ENCODE measurements at places on chromosomes 1 and 21.

DNA sequence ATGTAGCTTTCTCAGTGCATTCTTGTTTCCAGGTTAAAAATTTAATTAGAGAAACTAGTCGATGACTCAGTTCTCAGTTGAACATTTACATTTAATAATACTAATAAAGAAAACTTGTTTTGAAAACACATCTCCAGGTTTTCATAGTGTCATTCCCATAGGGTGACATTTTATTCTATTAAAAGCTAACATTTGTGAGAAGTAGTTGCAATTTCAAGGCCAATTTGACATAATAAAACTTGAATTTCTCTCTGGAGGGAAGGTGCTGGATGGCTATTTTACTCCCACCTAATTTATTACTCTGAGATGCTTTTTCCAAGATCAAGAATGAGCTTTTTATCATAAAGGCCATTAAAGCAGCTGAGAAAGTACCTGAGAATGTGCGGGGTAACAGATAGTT lies 16.6 kb downstream of the HUNK start:
- DNase-seq: no peak

DNA sequence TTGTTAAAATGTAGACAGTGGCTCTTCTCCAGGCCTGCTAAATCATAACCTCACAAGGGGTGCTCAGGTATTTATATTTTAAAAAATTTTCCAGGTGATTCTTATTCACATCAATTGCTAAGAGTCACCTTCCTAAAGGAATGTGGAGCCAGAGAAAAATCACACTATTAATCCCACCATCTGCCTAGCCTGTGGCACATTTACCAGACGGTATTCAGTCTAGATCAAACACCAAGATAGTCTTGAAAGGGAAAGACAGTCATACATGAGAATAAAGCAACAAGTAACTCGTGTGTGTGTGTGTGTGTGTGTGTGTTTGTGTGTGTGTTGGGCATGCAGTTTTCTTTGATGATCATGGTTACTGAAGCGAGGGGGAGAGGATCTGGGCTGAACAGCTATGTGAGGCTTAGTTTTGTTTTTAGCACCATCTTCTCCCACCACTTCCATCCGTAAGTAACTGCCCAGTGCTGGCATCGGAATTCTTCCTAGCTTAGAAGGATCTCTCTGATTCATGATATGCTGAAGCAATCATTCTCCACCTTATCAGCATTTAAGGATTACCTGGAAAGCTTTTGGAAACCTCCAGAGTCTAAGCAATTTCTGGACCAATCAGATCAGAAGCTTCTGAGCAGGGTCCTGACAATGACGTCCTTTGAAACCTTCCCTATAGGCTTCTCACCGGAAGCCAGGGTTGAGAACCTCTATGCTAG lies 2.4 kb upstream of the DPT start:
- DNase-seq: no peak

- DNase-seq: no peak
Measured at GRCh38 chr1:14486401-14487201, 111.9 kb upstream of the KAZN start.

DNA sequence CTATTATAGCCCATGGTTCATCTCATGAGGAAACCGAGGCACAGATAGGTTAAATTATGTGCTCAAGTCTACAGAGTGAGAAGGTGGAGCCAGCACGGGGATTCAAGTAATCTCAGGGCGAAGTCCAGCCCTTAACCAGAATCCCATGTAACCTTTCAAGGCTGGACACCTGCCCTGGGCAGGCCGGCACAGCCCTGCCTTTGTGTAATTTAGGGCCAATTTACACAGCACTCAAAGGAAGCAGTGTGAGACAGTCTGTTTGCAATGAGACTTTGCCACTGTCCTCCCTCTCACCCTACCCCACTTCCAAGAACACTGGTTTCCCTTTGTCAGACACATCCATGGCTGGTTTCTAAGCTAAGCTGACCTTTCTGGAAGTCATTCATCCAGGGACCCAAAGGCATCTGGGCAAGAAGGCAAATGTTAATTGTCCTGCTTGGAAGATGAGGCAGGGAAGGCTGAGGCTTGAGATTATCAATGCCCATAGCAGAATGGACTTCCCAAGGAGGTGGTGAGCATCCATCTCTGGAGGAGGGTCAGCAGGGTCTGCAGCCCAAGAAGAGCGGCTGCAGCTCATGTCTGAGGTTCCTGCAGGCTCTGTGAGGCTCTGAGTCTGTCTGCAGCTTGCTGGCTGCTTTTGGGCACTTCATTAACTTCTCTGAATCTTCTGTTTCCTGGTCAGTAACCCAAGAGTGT lies 159.2 kb downstream of the TRABD2B start:
- DNase-seq: no peak

DNA sequence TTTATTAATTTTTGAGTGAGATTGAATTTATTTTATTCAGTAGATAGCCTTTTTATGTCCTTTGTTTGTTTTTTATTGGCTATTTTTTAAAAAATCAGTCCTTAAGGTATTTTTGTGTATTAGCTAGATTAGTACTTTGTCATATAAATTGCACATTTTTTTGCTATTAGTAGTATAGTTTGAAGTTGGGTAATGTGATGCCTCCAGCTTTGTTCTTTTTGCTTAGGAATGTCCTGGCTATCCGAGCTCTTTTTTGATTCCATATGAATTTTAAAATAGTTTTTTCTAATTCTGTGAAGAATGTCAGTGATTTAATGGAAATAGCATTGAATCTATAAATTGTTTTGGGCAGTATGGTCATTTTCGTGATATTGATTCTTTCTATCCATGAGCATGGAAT lies 80.4 kb downstream of the MAN1A2 start:
- DNase-seq: no peak

DNA sequence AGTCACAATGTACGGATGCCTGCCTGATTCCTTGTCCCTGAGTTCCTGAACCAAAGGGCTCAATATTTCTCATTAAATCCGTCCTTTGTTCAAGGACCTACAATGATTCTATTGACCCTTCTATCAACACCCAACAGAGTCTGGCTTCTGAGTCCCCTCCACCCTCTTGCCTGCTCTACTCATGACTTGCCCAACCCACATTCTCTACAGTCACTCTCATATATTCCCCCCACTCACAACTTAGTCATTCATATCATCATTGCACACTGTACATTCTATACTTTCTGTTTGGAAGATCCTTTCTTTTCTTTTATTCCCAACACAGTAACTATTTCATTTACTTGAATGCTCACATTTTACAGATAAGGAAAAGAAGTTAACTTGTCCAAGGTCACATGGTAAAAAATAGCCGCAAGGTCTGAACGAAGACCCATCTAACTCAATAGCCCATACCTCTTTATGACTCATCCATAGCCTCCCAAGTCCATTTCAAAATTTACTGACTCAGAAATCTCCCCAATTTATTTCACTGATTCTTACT lies 3.6 kb downstream of the OTUD7B start:
- no peak for DNase-seq

DNA sequence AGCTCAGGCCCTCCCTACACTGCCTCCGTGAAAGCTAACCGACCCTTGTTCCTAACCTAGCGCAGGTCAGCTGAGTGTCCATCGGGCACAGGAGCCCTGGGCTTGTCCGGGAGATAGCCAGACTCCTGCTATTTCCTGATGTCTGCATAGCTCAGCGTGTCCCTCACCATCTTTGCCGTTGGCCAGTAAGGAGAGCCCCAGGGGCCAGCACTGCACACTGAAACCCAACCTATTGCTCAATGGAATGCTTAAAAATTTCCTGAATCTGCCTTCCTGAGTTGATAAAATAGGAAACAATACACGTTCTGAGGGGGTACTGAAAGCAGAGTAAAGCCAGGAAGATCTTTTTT lies 2.2 kb downstream of the RUNX1 start:
- DNase-seq: peak; percentile 48

DNA sequence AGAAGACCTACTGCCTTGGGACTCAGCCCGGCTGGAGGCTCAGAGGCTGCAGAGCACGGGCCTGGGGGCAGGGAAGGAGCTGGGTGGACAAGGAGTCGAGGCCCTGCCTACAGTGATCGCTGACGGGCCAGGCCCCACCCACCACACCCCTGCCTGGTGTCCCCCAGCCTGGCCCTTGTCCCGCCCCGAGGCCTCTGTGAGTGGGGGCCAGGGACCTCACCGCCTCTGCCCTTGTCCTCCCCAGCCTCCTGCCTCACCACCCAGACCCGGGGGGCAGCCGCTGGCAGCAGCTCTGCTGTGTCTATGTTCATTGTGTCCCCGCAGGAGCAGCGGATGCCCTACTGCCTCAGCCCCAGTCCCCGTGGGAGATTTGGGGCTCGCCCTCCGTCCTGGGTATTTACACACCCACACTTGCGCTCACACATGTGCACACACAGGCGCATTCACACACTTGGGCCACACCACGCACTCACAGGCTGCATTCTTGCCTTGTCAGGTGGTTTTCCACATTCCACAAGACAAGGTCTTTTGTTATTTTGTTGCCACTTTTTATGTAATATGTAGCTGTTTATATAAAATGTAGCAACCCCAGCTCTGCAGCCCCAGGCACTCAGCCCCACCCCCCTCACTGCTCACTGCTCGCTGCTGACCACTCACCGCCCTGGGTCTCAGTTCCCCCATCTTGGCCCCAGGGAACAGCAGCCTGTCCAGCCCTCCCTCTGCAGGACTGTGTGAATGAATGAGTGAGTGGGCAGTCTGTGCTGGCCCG lies 7.3 kb downstream of the PFKL start:
- no peak for DNase-seq

DNA sequence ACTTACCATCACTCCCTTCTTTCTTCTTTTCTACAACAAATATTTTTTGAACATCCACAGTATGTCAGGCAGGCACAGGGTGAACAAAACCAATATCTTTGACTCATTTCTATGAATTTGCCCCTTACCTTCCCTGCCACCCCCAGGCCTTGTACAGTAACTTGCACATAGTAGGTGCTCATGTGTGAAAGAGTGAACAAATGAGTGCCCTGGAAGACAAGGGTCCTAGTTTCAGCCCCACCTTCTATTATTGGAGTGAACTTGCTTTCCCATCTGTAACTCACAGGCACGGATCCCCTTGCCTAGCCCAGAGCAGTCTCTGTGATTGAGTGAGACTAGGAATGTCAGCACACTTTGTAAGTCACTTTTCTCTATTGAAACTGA lies 12.8 kb downstream of the ZDHHC18 start:
- DNase-seq: no peak

DNA sequence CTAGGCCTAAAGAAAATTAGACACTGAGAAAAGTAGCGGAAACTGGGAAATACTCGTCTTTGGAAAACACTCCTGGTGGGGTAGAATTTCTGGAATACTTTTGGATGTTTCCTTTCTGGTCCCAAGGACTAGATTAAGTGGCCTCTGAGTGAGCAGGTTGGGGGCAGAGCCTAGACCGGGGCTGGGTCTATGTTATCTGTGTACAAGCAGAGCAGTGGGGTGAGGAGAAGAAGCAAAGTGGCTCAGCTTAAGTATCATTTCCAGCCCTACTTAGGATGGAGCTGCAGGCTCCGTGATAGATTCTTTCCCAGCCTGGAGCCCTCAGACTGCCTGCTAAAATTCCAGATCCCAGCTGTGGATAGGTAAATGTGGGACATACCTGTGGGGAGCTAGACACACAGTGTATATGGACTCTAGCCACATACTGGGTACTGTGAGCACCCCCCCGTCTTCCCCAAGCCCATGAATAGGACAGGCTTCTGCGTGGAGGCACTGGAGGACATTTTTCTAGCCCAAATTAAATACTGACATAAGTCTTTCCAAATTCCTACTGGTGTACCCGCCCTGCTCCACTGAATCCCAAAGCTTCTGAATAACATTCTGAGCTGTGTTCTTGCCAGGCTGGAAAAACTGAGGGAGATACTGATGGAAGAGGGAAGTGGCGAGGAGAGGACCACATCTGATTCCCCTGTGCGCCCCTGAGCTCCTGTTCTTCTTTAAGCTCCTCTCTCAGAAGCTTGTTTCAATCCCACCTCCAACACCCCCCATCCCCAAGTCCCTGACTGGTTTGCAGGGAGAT lies 6.8 kb downstream of the FMOD start:
- no peak for DNase-seq

DNA sequence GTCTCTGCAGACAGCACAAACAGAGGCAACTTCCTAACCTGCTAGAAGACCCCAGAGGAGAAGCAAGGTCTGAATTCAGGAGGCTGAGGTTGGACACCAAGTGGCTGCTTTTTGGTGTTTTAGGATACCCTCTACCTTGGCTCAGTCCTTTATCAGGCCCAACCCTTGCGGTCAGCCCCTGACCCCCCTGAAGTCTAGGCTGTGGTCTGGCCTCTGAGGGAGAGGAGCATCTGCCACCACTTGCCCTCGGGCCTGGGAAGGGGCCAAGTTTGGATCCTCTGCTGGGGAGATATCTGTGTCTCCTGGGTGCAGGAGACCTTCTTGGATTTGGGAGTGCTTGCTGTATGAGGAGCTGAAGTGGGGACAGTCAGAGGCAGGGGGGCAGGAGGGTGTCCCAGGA lies 21.0 kb downstream of the EDN2 start:
- DNase-seq: no peak

DNA sequence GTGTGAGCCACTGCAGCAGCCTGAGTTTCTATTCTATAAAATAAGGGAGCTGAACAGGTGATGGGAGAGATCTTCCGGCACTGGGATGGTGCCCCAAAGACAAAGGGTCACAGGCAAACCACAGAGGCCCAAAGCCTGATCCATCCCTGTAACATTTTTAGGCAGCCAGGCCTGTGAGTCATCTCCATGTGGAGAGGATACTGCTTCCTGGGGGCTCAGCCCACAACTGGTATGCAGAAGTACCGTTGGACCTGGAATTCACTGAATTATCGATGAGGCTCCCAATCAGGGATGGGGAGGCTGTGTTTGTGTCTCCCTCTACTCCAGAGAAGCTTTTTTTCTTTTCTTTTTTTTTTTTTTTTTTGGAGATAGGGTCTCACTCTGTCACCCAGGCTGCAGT lies 48.8 kb upstream of the WASF2 start:
- DNase-seq: no peak

GRCh38 chr1:226691247-226691646 lies 47.8 kb downstream of the ITPKB start:
- DNase-seq: no peak

DNA sequence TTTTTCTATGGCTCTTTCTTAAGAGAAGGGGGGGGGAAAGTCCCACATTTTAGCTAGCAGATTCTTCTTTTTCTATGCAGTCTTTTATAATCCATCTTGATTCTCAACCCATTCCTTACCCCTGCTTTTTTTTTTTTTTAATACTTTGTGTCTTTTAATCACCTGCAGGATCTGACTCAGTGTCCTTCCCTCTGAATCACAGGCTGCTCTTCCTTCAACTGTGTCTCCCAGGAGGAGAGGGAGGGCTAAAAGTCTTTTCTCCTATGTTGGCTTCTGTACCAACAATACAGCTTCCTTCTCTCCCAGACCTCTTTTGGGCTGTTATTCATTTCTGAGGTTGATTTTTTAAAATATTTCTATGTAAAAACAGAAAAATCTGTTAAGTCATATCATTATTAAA lies 686.2 kb downstream of the ADGRL2 start:
- DNase-seq: no peak

- DNase-seq: no peak
Measured at GRCh38 chr1:69246109-69246508, 321.6 kb upstream of the LRRC7 start.

- no peak for DNase-seq
Measured at GRCh38 chr1:222068937-222069336, 327.0 kb upstream of the DUSP10 start.

GRCh38 chr1:180528868-180529470 lies 26.6 kb upstream of the ACBD6 start:
- no peak for DNase-seq

- DNase-seq: no peak
Measured at GRCh38 chr1:226735576-226735975, 3.5 kb downstream of the ITPKB start.

- no peak for DNase-seq
Measured at GRCh38 chr1:71640998-71641397, 560.2 kb upstream of the ZRANB2 start.
